ENCODE measurements at places on chromosomes 4 and X. TPM values are rescaled to one million over a fixed set of nuclear protein-coding genes. Genes with fewer than 3 reads are reported as not detected.

GRCh38 chr4:129403848-129404247 lies 307.9 kb downstream of the C4orf33 start:
- H3K4me3 ChIP-seq = no peak overlapping the region
- H3K27me3 ChIP-seq = no peaks in the 10 kb centered on the region
- H3K4me1 ChIP-seq = no peaks in the 10 kb centered on the region
- no peak for DNase-seq

DNA sequence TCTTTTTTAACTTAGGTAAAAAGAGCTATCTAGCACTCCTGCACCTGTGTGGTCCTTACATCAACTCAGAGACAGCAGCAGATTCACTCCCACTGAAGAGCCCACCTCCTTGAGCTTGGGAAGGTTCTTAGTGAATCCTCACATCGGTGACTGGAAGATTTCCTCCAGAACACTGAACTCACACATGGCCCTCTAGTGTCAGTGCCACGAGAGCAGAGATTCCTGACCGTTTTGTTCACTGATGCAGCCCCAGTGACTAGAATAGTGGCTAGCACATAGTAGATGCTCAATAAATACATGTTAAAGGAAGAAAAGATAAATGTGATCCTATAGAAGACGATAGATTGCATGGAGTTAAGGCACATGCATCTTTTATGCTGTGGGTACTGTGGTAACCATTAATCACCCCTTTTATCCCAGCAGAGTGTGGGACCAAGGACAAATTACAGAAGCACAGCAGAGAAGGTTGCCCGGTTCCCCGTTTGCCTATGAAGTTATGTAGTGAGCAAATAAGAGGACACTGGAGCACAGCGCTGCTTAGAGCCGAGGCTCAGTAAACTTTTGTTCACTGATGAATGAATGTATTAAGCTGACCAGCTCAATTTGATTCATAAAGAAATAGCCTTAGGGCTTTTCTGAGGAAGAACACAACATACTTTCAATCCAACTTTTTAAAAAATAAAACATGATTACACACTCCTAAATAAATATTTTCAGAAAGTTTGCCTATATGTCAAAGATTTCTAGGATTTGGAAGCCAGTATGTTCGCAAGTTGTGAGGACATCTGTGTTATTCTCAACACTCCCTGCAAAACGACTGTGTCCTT lies 8.7 kb downstream of the GASK1B start:
- H3K4me3 ChIP-seq = no peak overlapping the region
- H3K4me1 ChIP-seq = no peaks in the 10 kb centered on the region
- DNase-seq = no peak
- H3K36me3 ChIP-seq = no peaks in the 10 kb centered on the region
- no peak overlapping the region for H3K27ac ChIP-seq

DNA sequence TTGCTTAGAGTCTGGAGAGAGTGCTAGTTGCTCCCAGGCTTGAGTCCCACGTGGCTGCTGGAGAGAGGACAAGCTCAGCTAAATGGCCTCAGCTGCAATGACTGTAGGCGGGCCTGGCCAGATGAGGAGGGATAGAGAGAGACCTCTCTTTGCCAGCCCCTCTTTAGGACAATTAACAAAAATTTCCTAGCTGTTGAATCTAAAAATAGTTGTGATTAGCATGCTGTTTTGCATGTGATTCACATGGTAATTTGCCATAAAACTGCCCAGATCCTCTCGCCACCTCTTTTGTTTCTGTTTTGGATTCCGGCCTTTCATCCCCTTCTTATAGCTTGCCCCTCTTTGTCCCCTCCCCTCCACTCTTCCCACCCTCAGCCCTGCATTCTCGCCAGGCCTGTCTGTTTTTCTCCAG lies 28.9 kb upstream of the PRPS1 start:
- no peaks in the 10 kb centered on the region for H3K36me3 ChIP-seq
- no peaks in the 10 kb centered on the region for H3K27me3 ChIP-seq
- DNase-seq = no peak
- H3K4me3 ChIP-seq = no peak overlapping the region
- no peaks in the 10 kb centered on the region for H3K4me1 ChIP-seq

GRCh38 chr4:181770971-181771370 lies 472.2 kb upstream of the TENM3 start:
- no peak overlapping the region for H3K27ac ChIP-seq
- H3K27me3 ChIP-seq = no peaks in the 10 kb centered on the region
- H3K4me1 ChIP-seq = no peaks in the 10 kb centered on the region
- no peak overlapping the region for H3K4me3 ChIP-seq
- H3K36me3 ChIP-seq = no peaks in the 10 kb centered on the region

DNA sequence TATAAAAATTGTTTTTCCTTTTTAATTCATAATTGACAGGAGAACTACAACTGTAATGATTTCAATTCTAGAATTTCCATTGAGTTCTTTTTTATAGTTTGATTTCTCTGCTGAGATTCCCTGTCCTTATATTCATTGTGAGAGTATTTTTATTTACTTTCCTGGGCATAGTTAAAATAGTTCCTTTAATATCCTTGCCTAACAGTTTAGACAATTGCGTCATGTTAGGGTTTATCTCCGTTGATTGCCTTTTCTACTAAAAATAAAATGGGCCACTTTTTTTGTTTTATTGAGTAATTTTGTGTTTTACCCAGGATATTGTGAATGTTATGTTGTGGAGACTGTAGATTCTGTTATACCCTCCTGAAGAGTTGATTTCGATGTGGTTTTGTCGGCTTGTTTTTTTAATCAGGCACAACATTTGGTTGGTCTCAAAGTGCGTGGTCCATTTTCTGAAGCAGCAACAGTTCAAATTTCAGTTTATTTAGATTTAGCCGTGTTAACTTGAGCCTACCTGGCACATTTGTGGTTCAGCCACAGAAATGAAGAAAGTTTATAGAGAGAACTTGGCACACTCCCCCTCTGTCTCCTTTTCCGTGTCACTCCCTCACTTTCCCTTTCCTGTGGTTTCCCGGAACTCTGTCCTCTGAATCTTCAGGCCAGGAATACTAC lies 16.0 kb upstream of the PRRG1 start:
- H3K27me3 ChIP-seq = no peaks in the 10 kb centered on the region
- no peak for DNase-seq
- no peaks in the 10 kb centered on the region for H3K4me1 ChIP-seq
- H3K36me3 ChIP-seq = no peaks in the 10 kb centered on the region

DNA sequence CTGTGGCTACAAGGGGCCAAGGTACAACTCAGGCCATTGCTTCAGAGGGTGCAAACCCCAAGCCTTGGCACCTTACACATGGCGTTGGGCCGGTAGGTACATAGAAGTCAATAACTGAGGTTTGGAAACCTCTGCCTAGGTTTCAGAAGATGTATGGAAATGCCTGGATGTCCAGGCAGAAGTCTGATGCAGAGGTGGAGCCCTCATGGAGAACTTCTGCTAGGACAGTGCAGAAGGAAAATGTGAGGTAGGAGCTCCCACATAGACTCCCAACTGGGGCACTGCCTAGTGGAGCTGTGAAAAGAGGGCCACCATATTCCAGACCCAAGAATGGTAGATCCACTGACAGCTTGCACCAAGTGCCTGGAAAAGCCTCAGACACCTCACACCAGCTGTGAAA lies 92.1 kb upstream of the SFRP2 start:
- DNase-seq = no peak
- no peak overlapping the region for H3K27ac ChIP-seq
- H3K36me3 ChIP-seq = no peaks in the 10 kb centered on the region
- no peak overlapping the region for H3K4me3 ChIP-seq

- H3K27me3 ChIP-seq = peaks cover 16% of the 10 kb centered on the region
- H3K36me3 ChIP-seq = no peaks in the 10 kb centered on the region
- H3K4me1 ChIP-seq = no peaks in the 10 kb centered on the region
- no peak for DNase-seq
Observed at GRCh38 chr4:81355136-81355535, 116.6 kb downstream of the RASGEF1B start.

NLGN3 gene
- total RNA-seq = 1.9 TPM

RAB41 gene
- total RNA-seq = not detected
